ENCODE measurements at places on chromosomes 1 and 21.
A peak's percentile ranks its signal among the peaks of the same experiment; 100 is the strongest.

GRCh38 chr1:96955307-96956012 lies 233.9 kb downstream of the PTBP2 start:
- DNase-seq, result no peak

GRCh38 chr1:22503721-22504410 lies 52.2 kb downstream of the ZBTB40 start:
- no peak for DNase-seq

- peak; percentile 91 for DNase-seq
Measured at GRCh38 chr1:148388260-148389026, 94.7 kb downstream of the PPIAL4G start.

DNA sequence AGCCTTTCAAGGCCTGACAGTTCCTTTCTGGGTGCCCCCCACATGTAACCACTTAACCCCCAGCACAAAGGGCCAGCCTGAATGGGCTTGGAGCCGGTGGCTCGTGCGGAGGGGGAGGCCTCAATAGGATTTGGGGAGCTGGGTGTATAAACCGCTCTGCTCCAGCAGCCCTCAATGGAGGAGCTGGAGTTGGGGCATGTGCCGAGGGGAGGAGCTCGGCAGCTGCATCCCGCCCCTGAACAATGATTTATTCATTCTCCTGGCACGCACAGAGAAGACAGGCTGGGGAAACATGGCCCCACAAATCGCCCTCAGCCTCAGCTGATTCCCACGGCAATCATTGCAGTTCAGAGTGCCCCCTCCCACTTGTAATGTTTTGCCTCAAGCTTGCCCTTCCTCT lies 6.9 kb upstream of the C1orf216 start:
- DNase-seq, result no peak

DNA sequence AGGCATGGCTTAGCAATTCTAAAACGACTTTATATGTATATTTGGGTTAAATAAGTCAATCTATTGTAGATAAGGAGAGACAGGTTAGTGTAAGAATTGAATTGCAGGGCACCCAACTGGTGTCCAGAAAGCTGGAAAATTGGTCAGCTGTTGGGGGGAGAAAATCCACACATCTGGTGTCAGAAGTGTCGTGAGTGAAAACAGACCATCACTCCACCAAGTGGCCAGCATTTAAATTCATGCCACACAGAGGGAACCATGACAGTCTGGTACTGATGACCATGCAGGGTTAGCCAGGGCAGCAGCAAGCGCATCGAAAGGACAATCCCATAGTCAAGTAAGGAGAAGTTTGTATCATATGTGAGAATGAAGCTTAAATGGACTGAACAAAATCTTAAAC lies 11.7 kb downstream of the LAX1 start:
- no peak for DNase-seq

DNA sequence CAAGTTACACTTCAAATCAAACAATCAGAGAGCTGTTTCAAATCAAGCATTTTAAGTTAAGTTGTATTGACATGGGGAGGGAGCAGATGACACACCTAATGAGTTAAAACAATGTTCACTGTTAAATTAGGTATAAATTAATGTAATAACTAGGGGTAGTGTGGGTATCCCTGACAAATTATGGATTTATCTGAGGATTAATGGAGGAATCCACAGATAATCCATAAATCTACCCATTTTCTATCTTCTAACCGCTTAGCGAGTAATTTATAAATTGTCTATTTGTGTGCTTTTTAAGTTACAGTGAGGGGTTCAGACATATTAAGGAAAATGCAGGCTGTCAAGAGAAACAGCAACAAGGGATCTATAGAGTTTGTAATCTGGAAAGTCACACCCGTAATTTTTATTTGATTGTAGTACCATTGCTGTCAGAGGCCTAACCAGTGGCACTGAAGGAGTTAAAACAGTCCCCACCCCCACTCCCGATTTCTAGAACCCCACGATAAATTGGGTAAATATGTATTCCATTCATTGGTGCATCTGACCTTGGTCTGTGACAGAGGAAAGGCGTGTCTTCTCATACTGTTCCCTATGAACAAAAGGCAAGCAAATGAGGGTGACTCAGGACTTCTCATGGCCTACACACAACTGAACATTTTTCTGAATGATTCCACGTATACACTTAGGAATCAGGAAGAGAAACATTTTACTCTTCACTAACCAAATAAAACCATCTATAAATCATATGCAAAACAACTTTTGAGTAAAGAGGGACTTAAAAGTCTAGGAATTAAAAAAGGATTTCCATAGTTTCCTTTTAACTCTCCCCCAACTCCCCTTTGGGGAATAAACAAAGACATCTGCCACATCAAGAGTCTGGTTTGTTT lies 7.4 kb downstream of the IRF2BP2 start:
- no peak for DNase-seq

DNA sequence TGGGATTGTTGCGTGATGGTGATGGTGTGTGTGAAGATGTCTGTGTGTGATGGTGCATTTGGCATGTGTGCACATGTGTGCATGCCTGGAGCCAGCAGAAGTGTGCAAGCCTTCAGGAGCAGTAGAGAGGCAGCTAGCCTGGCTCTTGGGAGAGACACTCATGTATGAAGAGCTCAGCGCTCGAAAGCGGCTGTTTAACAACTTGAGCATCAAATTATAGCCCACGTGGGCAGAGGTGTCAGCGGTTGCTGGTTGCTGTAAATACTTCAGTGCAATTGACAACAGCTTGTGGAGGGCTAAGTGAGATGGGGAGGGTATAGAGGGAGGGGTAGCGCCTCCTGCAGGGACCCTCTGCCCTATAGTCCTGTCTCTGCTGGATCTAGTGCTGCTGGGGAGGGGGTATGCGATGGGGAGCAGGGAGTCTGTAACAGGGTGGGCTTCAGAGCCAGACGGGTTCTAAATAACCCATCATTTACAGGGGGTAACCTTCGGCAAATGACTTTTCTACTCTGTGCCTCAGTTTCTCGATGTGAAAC lies 21.5 kb downstream of the FOXD2 start:
- no peak for DNase-seq

DNA sequence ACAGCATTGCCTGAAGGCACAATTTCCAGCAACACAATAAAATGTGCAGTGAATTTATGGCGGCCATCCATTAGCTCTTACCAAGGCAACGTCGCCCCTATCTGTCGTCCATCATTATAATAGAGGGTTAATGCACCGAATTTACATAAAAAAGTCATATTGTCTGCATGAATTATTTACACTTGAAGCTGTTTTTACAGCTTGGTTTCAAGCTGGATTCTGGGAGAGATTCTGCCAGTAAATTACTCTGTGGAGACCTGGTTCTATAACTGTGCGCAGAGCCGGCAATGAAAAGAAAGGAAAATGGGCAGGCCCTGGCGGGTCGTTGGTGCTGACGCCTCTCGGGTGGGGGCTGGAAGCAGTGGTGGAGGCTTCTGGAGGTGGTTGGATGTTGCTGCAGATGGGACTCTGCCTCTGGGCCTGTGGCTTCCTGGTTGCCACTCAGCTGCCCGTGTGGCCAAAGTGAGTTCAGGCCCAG lies 48.9 kb upstream of the POU3F1 start:
- no peak for DNase-seq

GRCh38 chr1:1061682-1062345 lies 12.3 kb downstream of the RNF223 start:
- no peak for DNase-seq

DNA sequence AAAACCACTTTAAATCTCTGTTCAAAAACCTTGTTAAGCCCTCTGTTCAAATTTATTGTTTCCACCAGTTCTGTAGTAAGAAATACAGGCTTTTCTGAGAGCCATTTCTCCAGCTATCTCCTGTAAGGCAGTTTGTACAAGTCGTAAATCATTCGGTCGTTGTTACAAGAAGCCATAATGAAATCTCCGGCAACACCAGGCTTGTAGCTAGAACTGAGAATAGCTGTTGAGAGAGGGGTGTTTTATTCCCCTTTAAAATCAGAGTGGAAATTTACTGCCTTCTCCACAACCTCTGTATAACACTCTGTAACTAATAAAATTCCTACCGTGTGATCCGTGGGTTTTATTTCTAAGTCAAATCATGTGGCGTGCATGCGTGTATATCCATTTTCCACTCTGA lies 335.8 kb upstream of the KAZN start:
- DNase-seq, result no peak

GRCh38 chr1:248897412-248898337 lies 8.4 kb upstream of the PGBD2 start:
- no peak for DNase-seq

GRCh38 chr1:63548877-63549276 lies 25.6 kb downstream of the EFCAB7 start:
- DNase-seq, result no peak

GRCh38 chr1:182181167-182181572 lies 119.7 kb upstream of the ZNF648 start:
- no peak for DNase-seq

DNA sequence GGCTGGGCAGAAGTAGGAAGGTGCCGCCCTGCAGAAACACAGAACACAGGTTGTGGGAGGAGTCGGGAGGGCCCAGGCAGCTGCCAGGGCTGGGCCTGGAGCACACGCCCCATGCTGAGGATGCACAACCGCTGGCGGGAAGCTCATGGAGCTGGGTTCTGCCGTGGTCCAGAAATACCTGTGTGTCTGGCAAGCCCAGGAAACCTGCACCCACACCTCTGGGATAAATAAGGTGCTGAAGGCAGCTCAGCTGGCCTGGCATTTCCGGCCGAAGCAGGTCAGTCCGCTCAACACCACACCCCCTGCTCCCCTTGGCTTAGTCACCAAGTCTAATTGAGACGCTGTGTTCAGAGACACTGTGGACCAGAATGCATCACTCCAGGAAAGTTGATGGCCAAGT lies 32.1 kb downstream of the CTNNBIP1 start:
- no peak for DNase-seq

DNA sequence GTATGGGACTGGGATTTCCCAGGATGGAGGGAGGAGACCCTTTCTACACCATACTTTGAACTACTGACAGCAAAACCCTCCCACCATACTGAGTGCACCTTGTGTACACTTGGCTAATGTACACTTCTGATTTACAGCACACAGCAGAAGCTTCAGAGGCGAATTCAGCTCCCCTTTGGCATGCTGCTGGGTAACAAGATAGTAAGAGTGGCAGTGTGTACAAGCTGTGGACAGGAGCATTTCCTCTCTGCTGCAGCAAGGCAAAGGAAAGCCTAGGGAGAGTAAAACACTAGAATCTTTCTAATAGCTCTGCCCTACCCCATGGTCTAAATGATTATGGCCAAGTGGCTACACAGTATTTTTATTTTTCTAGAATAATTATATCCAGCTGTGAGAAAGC lies 83.9 kb upstream of the ARTN start:
- DNase-seq, result no peak

- DNase-seq, result no peak
Measured at GRCh38 chr1:8742022-8742924, 75.2 kb downstream of the RERE start.

GRCh38 chr1:116514708-116515525 lies 55.9 kb downstream of the CD58 start:
- peak; percentile 82 for DNase-seq

DNA sequence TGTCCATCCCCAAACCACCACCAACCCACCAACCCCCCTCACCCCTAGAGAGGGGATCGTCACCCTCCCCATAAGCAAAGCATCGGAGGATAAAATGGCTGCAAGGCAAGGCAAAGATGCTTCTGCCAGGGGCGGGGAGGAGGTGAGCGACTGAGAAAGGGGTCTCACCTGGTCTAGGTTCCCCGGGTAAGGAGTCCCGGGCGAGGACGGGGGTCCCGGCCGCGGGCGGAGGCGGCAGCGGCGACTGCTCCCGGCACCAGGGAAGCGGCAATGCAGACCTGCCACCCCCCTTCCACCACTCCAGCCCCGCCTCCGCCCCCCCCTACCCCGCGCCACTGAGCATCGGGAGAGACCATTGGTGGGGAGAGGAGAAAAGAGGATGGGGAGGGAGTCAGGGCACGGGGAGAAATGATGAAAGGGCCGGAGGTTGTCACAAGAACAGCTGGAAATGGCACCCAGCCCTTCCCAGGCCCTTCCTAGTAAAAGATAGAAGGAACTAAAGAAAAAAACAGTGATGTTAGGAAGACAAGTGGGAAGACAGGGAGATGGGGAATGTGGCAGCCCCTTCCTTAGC lies at the start of gene SV2A:
TSS of gene SV2A (minus strand) at position 274 of the 574 bp plus-strand sequence. CDS start 4,004 bp downstream, outside the sequence.
- DNase-seq, result peak; percentile 68

DNA sequence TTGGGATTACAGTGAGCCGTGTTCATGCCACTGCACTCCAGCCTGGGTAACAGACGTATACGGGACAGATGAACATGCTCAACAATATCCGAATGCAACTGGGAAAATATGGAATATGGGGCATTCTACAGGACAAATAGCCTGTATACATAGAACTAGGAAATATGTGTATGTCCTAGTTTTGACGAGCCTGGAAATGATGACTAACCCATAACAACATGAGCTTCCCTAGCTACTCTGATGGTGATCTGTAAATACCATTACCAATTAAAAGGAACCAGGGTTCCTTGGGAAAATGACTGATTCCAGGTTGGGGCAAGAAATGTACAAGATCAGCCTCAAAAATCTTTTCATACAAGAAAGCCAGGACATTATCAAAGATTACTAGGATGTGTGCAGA lies 42.8 kb upstream of the ARTN start:
- no peak for DNase-seq

- no peak for DNase-seq
Measured at GRCh38 chr21:21712748-21713520, 714.7 kb downstream of the NCAM2 start.

DNA sequence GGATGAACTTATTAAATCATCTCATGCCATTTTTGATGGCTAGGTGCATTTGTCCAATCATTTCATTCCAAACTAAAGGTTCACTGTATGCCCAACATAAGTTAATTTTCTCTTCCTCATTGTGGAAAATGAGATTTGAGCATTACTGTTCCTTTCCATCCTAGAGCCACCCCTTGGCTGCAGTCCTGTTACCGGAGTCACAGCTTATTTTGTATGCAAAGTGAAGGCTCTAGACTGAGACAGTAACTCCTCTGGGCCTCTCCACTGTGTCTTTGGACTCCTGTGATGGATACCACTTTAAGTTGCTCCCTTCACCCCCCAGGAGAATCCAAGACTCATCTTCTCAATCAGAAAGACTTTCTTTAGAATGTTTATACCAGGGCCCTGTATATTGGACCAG lies 59.7 kb downstream of the FGGY start:
- DNase-seq, result no peak

- no peak for DNase-seq
Measured at GRCh38 chr1:2228157-2228594, at the start of gene SKI. Gene SKI (plus strand): TSS chr1:2228319. CDS start chr1:2228767, 448 bp downstream.

DNA sequence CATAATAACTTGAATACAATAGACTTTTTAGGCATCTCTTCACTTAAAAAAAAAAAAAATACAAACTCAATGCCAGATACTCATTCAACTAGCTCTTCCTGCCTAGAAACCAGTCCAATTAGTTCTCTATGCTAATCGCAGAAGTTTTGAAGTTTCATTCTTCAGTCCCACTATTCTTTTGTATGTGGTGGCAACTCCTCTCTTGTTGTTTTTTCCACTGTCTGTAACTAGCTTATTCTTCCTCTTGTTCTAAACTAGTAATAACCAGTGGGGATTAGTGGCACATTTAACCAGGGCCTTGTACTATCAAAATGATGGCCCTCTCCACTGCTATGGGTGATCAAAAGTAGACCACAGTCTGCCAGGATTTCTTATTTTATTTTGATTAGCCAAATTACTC lies 52.5 kb downstream of the SELENOF start:
- DNase-seq, result no peak

- no peak for DNase-seq
Measured at GRCh38 chr1:34640654-34641401, 114.0 kb upstream of the GJB5 start.

All from activated CD8-positive, alpha-beta memory T cell treated with anti-CD3 and anti-CD28 coated beads, Interleukin-2, amount 50 U/mL, for 48 hours (primary cell).